Activated CD4-positive, alpha-beta T cell treated with anti-CD3 and anti-CD28 coated beads for 36 hours (primary cell): ENCODE measurements at places on chromosomes 3 and 15. TPM values are rescaled to one million over a fixed set of nuclear protein-coding genes. Genes with fewer than 3 reads are reported as not detected.

Gene EPHA3
- total RNA-seq: 0.09 TPM

Gene CHL1
- not detected for total RNA-seq

DNA sequence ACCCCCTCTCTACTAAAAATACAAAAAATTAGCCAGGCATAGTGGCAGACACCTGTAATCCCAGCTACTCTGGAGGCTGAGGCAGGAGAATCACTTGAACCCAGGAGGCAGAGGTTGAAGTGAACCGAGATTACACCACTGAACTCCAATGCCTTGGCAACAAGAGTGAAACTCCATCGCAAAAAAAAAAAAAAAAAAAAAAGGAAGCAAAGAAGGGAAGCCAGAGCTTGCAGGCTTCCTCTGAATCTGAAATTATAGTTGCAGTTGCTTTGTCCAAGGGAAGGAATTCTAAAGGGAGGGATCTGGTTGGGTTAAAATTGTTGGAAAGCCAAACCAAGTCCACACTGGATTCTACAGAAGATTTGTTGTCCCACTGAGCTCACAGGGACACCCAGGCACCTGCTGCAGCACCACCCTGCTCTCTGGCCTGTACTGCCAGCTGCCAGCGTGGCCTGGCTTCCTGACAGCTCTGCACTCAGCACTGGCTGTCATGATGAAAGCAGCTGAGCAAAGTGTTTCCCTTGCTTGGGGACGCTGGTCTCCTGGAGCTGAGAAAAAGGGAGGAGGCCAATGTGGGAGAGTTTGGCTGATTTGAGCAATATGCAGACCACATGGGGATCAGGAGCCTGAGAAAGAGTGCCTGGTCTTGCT lies 88.8 kb upstream of the HES1 start:
- H3K27ac ChIP-seq: no peak overlapping the region
- H3K36me3 ChIP-seq: no peaks in the 10 kb centered on the region
- no peaks in the 10 kb centered on the region for H3K27me3 ChIP-seq
- H3K4me3 ChIP-seq: no peak overlapping the region
- no peaks in the 10 kb centered on the region for H3K4me1 ChIP-seq

- H3K4me1 ChIP-seq: peaks cover 97% of the 10 kb centered on the region
- no peaks in the 10 kb centered on the region for H3K27me3 ChIP-seq
- H3K4me3 ChIP-seq: peak overlapping the region; percentile 54
- peak overlapping the region; percentile 90 for H3K27ac ChIP-seq
- peak; percentile 86 for DNase-seq
Measured at GRCh38 chr15:78049691-78050440, 27.6 kb downstream of the TBC1D2B start.

DNA sequence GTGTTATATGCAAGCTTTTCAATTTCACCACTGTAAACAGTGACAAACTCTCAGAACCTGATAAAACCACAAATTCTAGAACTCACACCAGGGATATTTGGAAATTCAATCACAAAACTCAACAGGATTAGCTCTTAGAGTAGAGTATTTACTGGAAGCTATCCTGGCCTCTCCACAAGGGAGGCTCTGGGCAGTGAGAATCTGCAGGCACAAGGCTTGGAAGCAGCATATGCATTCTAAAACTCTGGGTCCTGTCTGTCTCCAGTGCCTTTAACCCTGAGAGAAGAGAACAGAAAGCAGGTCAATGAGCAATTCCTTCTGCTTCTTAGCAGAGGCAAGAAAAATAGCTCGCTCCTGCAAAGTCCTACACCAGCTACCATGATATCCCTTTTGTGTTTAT lies 23.4 kb downstream of the PLSCR4 start:
- no peaks in the 10 kb centered on the region for H3K36me3 ChIP-seq
- no peak overlapping the region for H3K4me3 ChIP-seq
- H3K27ac ChIP-seq: no peak overlapping the region
- H3K27me3 ChIP-seq: no peaks in the 10 kb centered on the region
- DNase-seq: no peak
- H3K4me1 ChIP-seq: no peaks in the 10 kb centered on the region

- H3K36me3 ChIP-seq: no peaks in the 10 kb centered on the region
- H3K27me3 ChIP-seq: peaks cover 17% of the 10 kb centered on the region
- DNase-seq: no peak
- no peak overlapping the region for H3K4me3 ChIP-seq
- H3K4me1 ChIP-seq: peaks cover 18% of the 10 kb centered on the region
Measured at GRCh38 chr3:156604642-156605144, 49.8 kb upstream of the SSR3 start.
